A549 treated with CORT108297 at 1 μM for 4 hours (cell line): ENCODE measurements at places on chromosomes 11 and 22. TPM values are rescaled to one million over a fixed set of nuclear protein-coding genes. Genes with fewer than 3 reads are reported as not detected.

The TCN2 gene
- total RNA-seq = 4.2 to 5.2 TPM (median 4.6 TPM) in 5 replicates

The LRRN4CL gene
- total RNA-seq = 0.04 to 0.21 TPM (median 0.05 TPM) in 4 of 5 replicates, not detected in the other

The KRTAP5-7 gene
- total RNA-seq = not detected in 5 replicates

The TSGA10IP gene
- total RNA-seq = not detected in 5 replicates

The TMPRSS13 gene
- not detected in 5 replicates for total RNA-seq

The FREY1 gene
- total RNA-seq = 0.14 to 1.0 TPM (median 0.45 TPM) in 4 of 5 replicates, not detected in the other

The OR8D4 gene
- total RNA-seq = not detected in 5 replicates

The XKR3 gene
- total RNA-seq = not detected in 5 replicates

The OR2D2 gene
- total RNA-seq = not detected in 5 replicates

The UPB1 gene
- not detected in 5 replicates for total RNA-seq

The CARD18 gene
- total RNA-seq = not detected in 5 replicates

The SPCS2 gene
- 235 to 416 TPM (median 246 TPM) in 5 replicates for total RNA-seq

The SLCO2B1 gene
- 2.9 to 5.1 TPM (median 4.2 TPM) in 5 replicates for total RNA-seq

The GAB4 gene
- not detected in 5 replicates for total RNA-seq

The DENND6B gene
- total RNA-seq = 1.6 to 4.0 TPM (median 3.7 TPM) in 5 replicates

The PHOX2A gene
- total RNA-seq = not detected in 5 replicates

The TREH gene
- total RNA-seq = not detected in 5 replicates

The BACE1 gene
- total RNA-seq = 8.4 to 10.3 TPM (median 8.8 TPM) in 5 replicates

The ZBTB3 gene
- 1.1 to 1.9 TPM (median 1.6 TPM) in 5 replicates for total RNA-seq

The IGLL5 gene
- not detected in 5 replicates for total RNA-seq

The ASPHD2 gene
- total RNA-seq = 0.71 to 1.5 TPM (median 1.4 TPM) in 5 replicates

The C11orf87 gene
- total RNA-seq = 0.01 to 0.02 TPM (median 0.02 TPM) in 4 of 5 replicates, not detected in the other

The LRRC32 gene
- 0.13 to 0.16 TPM (median 0.15 TPM) in 5 replicates for total RNA-seq

The C11orf97 gene
- not detected in 5 replicates for total RNA-seq

The MUC15 gene
- total RNA-seq = not detected in 5 replicates

The EXT2 gene
- 53.9 to 61.6 TPM (median 57.4 TPM) in 5 replicates for total RNA-seq

The PGA5 gene
- total RNA-seq = not detected in 5 replicates
